ENCODE measurements at places on chromosomes 13 and 19.

GRCh38 chr13:97549201-97549600 lies 115.2 kb downstream of the RAP2A start:
- DNase-seq, result no peak

DNA sequence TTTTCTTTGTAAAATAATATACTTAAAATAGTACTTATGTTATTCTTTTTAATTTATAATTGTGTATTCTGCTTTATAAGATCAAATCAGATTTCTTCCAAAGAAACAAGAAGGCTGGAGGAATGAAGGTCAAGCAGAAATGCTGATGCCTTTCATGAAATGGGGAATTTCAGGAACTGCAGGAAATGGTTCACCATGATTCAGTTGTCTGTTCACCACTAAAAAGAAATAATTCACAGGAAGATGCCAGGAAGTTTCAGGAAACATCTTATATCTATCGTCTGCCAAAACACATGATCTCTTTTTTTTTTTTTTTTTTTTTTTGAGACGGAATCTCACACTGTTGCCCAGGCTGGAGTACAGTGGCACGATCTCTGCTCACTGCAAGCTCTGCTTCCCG lies 15.7 kb upstream of the SCEL start:
- no peak for DNase-seq

GRCh38 chr13:81140675-81141074 lies 799.7 kb upstream of the SPRY2 start:
- no peak for DNase-seq

- no peak for DNase-seq
Measured at GRCh38 chr19:46076031-46076880, 35.5 kb upstream of the IGFL4 start.

DNA sequence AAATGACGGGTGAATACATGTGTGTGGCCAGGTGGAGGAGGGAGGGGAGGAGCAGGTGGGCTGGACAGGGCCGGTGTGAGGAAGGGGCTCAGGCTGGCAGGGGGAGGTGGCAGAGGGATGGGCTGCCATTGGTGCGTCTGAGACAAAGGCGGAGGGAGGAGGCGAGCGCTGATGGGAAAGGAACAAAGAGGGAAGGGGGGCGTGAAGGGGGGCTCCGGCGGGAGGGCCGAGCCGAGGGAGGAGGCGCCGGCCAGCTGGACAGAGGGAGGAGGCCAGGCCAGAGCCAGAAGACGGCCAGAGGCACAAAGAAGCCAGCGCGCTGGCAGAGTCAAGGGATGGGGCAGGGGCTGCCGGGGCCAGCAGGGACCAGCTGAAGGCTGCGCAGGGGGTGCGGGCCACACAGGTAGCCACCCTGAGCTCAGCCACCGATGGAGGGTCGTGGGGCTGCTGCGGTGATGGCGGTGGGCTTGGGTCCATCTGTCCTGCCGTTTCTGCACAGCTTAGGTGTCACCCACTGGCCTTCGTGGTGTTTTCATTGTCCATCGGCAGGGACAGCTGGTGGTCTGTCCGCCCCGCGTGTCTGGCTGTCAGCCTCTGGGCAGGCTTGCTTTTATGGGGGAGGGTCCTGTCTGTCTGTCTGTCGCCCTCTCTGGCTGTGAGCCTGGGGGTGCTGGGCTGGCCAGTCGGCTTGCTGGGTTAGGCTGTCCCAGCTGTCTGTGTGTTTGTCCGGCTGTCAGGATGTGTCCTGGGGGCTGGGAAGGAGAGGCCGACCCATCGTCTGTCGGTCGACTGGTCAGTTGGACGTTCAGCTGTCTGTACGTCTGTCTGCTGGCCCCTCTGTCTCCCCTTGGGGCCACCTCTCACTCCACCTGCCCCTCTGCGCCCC lies 2.2 kb downstream of the APC2 start:
- DNase-seq, result no peak

- no peak for DNase-seq
Measured at GRCh38 chr13:110346661-110347067, 39.6 kb downstream of the COL4A2 start.

- no peak for DNase-seq
Measured at GRCh38 chr13:74270018-74270417, 135.8 kb upstream of the KLF12 start.

- DNase-seq, result no peak
Measured at GRCh38 chr13:31880851-31881494, 141.6 kb downstream of the RXFP2 start.

DNA sequence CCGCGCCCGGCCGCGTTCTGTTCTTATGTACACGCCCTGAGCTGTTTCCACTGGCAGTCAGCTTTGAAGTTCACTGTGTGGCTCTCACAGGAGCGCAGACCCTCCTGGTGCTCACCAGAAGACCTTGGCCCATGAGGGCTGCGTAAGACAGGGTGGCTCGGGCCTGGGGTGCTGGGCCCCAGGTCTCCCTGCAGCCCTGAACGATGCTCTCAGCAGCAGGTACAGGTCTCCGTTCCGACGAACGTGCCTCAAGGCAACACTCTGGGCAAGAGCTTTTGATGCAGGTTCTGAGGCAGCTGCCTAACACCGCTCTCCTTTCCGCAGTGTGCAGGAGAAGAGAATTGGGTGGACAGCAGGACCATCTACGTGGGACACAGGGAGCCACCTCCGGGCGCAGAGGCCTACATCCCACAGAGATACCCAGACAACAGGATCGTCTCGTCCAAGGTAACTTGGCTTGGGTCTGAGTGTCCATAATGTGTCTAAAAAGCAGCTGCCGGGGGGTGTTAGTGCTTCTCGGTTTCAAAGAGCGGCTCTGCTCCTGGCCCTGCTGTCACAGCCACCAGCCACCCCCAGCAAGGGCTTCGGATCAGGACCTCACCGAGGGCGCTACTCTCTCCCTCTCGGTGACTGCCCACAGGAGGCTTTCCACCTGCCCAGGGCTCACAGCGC lies 95.1 kb downstream of the ATP11A start:
- DNase-seq, result no peak

GRCh38 chr13:91099877-91100276 lies 247.6 kb upstream of the MIR17HG start:
- no peak for DNase-seq

- DNase-seq, result no peak
Measured at GRCh38 chr13:111901267-111901915, 165.6 kb upstream of the SOX1 start.

DNA sequence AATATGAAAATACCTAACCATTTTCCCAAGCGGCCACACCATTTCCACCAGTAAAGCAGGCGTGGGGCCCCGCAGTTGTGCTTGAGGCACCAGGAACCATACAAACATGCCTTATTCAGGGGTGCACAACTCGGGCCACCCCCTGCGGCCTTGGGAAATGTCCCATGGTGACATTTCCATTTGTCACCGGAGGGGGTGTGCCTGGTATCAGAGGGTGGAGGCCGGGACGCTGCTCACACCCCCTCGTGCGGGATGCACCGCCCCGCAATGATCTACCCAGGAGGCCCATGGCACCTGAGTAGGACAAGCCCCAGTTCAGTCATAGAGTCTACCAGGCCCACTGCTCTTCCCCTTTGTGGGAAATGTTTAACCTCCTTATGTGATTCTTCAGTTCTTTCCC lies 218.8 kb downstream of the TEX29 start:
- DNase-seq, result no peak

DNA sequence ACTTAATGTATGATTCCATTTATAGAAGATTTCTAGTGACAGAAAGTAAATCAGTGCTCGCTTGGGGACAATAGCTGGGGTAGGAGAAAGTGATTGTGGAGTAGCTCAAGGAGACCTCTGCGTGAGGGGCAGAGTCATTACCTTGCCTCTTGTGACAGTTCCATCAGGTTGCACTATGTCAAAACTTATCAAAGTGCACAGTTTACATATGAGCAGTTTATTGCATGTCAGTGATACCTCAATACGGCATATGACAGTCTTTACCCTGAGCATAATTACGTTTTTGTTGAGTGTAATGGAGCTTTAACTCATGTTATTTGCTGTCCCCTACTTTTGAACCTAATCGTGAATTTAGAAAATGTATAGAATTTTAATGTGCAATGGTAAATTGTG lies 15.0 kb downstream of the ARHGEF7 start:
- no peak for DNase-seq

GRCh38 chr19:19997656-19998268 lies 41.5 kb downstream of the ZNF682 start:
- DNase-seq, result peak; percentile 30

DNA sequence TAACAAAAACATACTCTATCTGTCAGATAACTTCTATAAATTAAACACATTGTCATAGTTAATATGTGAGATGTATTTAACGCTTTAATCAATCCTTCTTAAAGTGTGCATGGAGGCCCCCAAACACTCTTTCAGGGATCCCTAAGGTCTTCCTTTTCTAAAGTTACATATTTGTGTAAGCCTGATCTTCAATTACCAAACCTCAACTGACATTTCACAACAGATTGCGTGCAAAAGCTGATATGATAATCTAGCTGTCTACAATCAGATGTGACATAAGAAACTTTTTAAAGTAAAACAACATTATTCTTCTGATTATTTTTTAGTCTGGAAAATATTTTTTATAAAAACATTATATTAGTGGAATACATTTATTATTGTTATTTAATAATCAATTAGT lies 1850.4 kb downstream of the OLFM4 start:
- no peak for DNase-seq

DNA sequence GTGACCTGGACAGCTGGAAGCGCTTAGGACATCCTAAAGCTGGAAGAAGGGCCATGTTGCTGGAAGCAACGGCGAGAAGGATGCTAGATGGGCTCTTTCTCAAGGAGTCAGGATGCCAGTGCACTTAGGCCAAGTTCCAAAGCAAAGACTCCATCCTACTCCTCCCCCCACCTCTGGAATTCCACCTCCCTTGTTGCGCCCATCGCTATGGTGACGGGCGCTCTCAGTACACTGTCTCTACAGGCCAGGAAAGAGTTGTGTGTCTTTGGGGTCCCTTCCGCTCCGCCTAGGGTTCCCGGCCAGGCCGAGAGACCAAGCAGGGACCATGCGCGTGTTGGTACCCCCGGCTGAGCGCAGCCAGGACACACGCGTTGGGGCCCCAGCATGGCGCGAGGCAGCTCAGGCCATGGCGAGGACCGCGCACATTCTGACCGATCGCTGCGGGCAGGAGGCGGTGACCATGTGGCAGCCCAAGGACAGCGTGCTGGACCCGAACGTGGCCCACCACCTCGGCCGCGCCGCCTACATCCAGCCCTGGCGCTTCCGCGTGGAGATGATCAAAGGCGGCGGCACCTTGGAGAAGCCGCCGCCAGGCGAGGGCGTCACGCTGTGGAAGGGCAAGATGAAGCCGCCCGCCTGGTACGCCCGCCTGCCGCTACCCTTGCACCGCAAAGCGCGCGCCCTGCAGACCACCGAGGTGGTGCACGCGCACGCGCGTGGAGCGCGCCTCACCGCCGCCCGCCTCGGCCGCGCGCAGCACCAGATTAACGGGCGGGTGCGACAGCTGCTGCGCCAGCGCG lies 31.0 kb upstream of the SLC1A6 start:
- DNase-seq, result no peak

DNA sequence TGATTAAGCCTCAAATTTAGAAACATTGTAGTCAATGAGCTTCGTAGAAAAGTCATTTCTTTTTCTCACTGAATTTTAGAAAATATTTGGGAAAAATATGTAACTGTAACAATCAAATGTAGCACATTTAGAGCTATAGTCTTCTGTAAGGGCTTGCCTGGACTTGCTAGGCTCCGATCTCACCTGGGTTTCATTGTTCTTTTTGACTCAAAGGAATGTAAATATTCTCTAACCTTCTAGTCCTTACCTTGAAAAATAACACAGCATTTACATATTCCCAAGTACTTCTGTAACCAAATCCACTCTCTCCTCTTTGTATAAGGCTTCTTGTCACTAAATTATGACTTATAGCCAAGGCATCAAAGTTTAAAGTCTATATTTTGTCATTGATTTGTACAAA lies 2.9 kb upstream of the UFM1 start:
- no peak for DNase-seq

GRCh38 chr19:48543121-48543710 lies 8.8 kb upstream of the SULT2B1 start:
- DNase-seq, result no peak

- no peak for DNase-seq
Measured at GRCh38 chr13:105565136-105565727, 970.2 kb downstream of the EFNB2 start.

Data from activated CD4-positive, alpha-beta T cell treated with anti-CD3 and anti-CD28 coated beads, Interleukin-2, amount 50 U/mL, for 24 hours (primary cell).